ENCODE measurements at places on chromosomes 3 and 15.
A peak's percentile ranks its signal among the peaks of the same experiment; 100 is the strongest.

DNA sequence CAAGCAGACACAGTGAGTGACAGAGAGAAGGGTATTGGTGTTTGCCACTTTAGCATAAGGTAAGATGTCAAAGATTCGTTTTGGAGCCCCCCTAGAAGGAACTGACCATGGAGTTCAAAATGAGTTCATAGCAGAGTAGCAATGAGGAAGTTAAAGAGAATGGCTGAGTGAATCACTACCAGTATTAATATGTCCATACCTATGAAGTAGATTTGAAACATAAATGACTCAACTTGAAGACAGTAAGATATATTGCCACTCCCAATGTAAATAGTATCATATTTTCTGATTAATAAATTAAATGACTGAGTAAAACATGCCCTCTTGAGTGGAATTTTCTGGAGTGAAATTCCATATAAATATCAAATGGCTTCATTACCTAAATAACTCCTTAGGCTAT, 675.1 kb downstream of the NLGN1 start:
- no peak for DNase-seq

DNA sequence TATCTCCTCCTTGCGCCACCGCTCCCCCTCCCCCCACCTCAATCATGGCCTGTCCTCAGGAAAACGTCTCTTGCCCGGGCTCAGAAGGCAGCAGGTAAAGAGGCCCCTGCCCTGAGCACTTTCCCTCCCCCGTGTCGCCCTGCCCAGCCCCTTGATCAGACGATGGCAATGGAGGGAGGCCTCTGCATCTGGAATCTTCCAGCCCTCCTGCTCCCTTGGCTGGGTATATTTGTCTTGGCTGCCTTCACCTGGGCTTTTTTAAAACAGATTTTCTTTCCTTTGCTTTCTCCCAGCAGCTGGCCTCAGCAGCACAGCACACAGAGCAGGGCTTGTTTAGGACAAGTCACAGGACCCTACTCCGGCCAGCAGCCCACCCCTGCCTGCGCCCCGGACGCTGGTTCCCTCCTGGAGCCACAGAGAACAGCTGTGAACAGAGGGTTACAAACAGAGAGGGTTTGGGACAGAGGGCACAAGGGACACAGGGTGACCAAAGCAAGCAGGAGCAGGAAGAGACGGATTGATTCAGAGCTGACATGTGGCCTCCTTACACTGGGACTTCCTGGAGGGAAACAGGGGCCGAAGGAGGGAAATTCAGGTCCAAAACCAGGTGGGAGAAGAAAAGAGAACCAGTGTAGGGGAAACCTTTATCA, 78.7 kb downstream of the ISG20 start:
- DNase-seq = no peak

- no peak for DNase-seq
Observed at GRCh38 chr3:57577801-57578200, 19.3 kb downstream of the ARF4 start.

- no peak for DNase-seq
Observed at GRCh38 chr3:99498550-99499234, 139.7 kb upstream of the COL8A1 start.

DNA sequence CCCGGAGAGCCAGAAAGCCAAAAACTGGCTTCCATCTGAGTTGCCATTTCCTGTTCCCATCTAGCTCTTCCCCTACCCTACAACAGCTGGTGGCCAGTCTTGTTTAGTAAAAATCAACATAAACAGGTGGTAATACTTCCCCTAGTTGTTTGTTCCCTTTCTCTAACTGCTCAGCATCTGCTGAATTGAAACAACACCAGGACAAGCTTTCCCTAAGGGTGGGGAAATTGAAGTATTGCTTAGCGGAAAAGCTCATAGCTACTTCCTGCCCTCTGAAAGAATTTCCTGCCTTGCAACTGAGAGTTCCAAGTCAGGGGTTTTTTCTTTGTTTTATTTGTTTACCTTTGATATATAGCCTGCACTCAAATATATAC, 66.8 kb downstream of the HMG20A start:
- DNase-seq = no peak

- no peak for DNase-seq
Observed at GRCh38 chr15:88219623-88220022, 36.9 kb downstream of the NTRK3 start.

- DNase-seq = no peak
Observed at GRCh38 chr3:63954182-63954581, 42.0 kb upstream of the SCAANT1 start.

DNA sequence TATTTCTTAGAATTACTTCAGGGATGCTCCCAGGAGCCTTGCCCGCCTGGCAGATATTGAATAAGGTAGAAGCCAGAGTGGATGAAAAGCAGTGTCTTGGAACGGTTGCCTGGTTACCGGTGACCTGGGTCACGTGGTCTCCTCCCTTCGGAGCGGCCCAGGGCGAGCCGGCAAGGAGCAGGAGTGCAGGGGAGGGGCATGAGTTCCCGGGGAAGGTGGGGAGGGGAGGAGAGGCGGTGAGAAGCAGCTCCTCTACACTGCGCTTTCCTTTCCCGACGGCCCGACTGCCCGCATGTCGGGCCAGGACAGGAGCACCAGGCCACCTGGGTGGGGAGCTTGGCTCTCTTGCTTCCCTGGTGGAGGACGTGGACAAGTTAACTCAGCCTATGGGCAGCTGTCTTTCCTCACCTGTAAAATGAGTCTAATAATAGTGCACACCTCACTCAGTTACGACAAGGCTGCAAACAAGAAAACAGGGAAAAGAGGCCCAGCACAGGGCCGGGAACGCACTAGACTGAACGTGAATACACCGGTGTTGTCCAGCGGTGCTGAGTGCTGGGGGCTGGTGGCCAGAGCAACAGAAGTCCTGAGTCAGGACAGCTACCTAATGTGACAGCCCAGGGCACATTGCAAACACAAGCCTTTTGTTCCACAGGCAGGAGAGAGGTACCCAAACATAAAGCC, 198.3 kb downstream of the ADAMTS9 start:
- no peak for DNase-seq

GRCh38 chr3:177279118-177279815, 82.0 kb upstream of the TBL1XR1 start:
- no peak for DNase-seq

GRCh38 chr3:152258448-152259393, 10.0 kb upstream of the MBNL1 start:
- peak; percentile 59 for DNase-seq

DNA sequence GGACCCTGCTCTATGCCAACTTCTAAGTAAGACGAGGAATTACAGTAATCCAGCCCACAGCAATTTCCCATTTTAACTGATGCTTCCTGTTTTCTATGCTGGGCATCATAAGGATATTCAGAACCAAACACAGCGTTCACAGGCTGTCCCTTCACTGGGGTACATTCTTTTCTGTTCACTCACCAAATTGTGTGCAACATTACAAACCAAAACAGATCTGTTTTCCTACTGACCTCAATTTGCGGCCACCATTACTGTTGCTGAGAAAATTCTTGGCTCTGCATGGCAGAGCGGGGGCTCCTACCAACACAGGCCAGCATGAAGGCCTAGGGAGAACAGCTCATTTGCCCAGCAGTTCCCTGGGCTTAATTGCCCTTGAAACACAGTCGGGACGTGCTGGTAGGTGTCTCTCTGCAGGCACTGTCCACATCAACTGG, 76.5 kb downstream of the MYO1E start:
- no peak for DNase-seq

- DNase-seq = no peak
Observed at GRCh38 chr15:69916169-69916785, 181.4 kb downstream of the TLE3 start.

GRCh38 chr3:186571644-186572013, 1.1 kb downstream of the DNAJB11 start:
- no peak for DNase-seq

DNA sequence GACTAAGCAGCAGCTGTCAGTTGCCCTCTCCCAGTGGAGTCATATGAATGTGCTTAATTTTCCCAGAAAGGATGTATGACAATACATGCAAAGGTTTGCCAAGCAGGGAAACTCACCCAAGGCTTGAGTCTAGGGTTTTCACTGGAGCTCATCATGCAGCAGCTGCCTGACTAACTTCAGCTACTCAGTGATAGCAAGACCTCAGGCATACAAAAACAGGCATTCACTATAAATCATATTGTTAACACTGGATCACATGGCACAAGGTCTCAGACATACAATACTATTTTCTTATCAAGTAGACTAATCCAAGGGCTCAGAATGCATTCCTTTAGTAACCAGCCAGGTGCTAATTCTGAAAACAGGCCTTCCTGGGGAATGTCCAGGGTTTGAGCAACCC, 85.0 kb upstream of the STAC start:
- no peak for DNase-seq

DNA sequence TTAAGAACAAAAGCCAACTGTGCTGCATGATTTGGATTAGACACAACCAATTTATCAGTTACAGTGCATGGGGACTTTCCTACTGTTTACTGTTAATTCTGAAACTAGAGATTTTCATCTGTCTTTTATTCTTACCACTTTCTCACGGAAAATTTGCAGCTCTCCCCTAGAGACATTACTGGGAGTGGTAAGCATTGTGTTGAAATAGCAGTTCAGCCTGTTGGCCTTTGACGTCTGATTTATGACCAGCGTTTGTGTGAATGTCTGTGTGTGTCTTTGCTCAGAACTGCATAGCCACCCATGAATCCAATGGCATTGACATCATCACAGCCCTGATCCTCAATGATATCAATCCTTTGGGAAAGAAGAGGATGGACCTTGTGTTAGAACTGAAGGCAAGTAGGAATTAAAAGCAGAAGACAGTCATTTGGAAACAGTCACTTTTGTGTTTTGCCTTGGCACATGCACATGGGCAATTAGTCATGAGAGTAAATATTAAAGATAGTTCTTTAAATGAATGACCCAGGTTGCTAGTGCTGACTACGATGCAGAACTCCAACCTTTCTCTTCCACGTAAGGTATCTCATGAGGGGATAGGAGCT, 202.2 kb upstream of the BHLHE40 start:
- DNase-seq = peak; percentile 10

- no peak for DNase-seq
Observed at GRCh38 chr3:21847005-21847404, 96.0 kb upstream of the ZNF385D start.

DNA sequence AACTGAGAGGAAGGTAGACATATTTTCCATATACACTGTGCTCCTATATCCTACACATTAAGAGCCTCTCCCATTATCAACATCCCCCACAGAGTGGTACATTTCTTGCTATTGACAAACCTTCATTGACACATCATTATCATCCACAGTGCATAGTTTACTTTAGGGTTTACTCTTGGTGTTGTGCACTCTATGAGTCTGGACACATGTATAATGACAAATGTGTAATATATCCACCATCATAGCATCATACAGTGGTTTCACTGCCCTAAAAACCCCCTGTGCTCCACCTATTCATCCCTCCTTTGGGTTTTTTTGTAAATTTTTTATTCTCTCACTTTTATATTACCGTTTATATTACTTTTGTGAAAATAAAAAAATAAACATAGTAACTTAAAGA, 22.2 kb upstream of the CLDN18 start:
- no peak for DNase-seq

- no peak for DNase-seq
Observed at GRCh38 chr3:72067721-72068120, 282.8 kb upstream of the PROK2 start.

GRCh38 chr15:73918784-73919183, 7.5 kb upstream of the LOXL1 start:
- no peak for DNase-seq

GRCh38 chr3:143222981-143223380, 103.4 kb downstream of the CHST2 start:
- DNase-seq = no peak

- DNase-seq = no peak
Observed at GRCh38 chr3:189664311-189664710, 33.1 kb downstream of the TP63 start.

GRCh38 chr3:42443292-42443691, 32.9 kb upstream of the LYZL4 start:
- DNase-seq = no peak

All from activated CD4-positive, alpha-beta T cell treated with anti-CD3 and anti-CD28 coated beads, Interleukin-2, amount 50 U/mL, for 48 hours (primary cell).